ENCODE measurements at places on chromosomes 5 and 9.

DNA sequence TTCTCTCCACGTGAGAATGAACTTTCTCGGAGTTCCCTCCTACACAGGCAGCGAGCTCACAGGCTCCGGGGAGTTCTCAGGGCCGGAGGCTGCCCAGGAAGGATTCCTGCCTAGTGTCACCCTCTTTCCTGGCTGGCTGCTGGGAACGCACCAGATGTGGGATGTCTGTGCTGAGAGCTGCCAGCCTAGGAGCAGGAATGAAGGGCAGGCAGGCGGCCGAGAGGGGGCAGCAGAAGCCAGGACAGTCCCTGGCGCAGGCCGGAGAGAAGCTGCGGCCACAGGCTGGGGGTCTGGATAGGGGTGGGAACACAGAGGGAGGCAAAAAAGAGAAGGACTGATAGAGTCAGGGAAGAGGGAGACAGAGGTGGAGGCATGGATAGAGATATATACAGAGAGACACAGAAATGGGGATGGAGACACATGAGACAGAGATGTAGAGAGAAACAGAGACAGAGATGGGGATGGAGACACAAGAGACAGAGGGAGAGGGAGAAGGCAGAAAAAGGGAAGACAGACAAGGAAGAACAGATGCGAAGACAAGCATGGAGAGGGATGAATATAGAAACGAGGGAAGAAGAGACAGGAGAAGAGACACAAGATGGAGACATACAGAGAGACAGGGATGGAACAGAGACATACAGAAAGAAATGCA is 25.3 kb upstream of the ENHO start:
- no peak for DNase-seq

- DNase-seq: no peak
These were observed 57.4 kb downstream of the ARHGEF37 start for GRCh38 chr5:149638546-149639241.

DNA sequence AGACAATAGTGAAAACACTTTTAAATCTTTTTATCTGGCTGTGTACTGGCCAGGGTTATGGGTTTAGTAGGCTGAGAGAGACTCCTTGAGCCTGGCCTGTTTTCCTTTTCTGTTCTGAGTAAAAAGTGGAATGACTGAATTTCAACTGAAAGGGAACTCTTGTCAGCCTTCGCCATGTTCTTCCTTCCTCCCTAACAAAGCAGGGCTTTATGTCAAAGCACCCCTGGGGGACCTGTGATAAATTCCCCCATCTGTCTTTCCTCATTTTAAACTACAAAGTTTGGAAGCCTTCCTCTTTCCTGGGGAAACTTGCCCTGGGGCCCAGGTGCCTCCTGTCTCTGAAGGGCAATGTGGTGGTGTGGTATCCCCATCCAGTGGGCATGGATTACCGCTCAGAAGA is 29.7 kb downstream of the LARP1 start:
- no peak for DNase-seq

DNA sequence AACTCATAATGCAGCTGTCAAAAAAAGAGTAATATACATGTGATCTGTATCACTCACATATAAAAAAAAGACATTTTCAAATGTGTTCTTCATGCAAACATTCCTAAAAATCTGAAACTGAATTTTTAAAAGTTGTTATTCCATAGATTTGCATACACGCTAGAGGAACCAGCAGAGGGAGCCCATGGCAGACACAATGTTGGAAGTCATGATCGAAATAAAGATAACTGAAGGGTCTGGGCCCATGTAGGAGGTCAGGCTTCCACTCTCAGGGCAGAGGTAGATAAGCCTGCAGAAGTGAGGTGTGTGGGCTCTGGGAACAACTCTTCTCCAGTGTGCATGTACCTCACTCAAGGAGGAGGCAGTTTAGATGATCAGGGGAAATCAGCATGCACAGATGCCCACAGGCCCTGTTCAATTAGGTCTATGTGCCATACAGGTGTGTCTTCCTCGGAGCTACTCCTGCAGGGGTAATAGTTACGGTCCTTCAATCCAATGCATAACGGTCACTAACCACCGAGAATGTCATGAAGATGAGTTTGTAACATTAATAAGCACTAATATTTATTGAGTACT is 208.6 kb downstream of the EPB41L4A start:
- no peak for DNase-seq

DNA sequence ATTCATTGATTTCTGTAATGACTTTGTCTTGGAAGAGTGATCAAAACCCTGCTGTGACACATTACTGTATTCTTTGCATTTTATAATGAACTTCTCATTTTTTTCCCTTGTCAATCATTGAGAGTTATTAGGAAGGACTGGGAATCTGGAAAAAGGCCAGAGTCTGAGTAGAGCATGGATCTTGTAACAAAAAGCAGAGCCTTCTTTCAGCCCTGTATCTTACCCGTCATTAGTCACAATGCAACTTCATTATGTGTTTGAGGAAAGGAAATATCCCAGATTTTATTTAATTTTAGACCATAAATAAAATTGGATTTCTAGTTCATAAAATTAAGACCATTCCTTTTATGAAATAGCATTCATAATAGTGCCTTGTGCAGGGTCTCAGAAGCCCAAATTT is 131.4 kb downstream of the ARHGEF28 start:
- DNase-seq: no peak

DNA sequence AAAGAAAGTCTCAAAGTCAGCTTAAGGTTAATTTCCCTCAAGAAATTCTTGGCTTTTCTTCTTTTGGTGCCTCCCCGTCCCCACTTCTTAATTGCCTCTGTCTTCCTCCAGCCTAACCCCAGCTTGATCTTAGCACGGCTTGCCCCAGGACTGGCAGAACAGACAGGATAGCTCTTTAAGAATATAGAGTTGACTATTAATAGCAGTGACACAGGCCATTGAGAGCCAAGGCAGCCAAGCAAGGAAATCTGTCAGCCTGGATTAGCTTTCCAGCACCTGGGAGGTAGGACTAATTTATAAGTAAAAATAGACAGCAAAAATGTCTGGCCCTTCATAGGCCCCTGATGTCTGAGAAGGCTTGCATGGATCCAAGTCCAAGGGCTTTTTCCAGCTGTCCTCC is 384.6 kb upstream of the SLC30A5 start:
- no peak for DNase-seq

DNA sequence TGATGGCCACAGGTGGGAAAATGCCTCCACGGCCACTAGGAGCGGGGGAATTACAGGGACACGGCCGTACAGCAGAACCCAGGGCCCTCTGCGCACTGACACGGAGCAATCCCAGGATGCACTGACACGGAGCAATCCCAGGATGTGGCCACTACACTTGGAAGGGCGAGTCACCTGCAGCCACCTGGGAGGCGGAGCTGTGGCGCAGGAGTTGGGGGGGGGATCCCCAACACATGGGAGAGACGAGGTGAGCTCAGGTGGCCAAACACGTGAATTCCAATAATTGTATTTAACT is 6.8 kb downstream of the CLPTM1L start:
- DNase-seq: no peak

GRCh38 chr9:37026113-37026930 is 7.7 kb downstream of the PAX5 start:
- DNase-seq: no peak

GRCh38 chr9:698276-698675 is 143.2 kb upstream of the DMRT1 start:
- no peak for DNase-seq

- no peak for DNase-seq
These were observed 124.8 kb upstream of the RAD23B start for GRCh38 chr9:107158321-107158720.

- no peak for DNase-seq
These were observed 31.4 kb upstream of the SPTLC1 start for GRCh38 chr9:92146610-92147009.

GRCh38 chr9:93053781-93054331 is 4.6 kb upstream of the SUSD3 start:
- no peak for DNase-seq

GRCh38 chr5:178116143-178116885 is 3.0 kb downstream of the N4BP3 start:
- DNase-seq: no peak

DNA sequence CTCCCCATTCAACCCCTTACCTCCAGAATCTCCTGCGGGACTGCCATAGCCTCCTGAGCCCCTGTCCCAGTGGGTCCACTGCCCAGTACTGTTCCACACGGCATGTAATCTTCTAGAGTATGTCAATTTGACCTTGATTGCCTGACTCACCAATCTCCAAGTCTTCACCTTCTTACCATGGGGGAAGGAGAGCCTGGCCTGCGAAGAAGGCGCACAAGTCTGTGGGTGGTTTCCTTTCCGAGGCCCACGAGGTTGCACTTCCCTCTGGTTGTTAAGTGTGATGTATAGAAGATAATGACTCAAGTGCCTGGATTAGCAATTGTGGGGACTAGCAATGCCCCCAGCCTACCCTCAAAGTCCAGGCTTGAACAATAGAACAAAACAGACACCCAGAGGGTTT is 8.1 kb upstream of the TENT4A start:
- DNase-seq: no peak

DNA sequence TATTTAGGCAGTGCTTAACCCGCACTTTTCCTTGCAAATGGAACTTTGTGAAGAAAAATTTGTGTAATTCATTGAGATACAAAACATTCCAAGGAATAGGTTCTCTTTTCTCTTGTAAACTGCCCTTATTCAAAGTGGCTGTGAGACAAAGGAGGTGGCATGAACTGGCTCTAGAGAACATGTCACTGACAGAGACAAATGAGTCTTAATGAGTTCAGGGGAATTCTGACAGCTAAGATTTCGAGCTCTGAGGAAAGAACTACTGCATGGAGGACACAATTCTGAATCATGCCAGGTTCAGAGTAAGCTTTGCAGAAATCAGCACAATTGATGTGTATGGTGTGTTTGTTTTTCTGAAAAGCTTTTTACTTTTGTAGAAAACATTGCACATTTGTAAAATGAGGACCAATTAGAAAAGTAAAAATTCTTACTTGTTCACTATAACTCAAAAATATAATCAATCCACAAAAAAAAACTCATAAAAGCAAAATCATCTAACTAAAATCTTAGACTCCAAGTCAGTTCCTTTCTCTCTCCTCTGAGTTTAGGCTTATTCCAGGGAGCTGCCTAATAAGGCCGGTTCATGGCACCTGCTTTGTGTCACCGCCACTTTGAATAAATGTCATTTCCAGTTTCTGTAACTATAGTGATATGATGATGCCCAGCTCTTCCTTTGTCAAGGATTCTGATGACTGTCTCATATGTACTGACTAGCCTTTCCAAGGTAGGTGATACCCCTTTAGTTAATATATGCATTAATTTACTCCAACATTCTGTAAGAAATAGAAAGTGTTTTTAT is 163.2 kb downstream of the HCN1 start:
- DNase-seq: no peak

DNA sequence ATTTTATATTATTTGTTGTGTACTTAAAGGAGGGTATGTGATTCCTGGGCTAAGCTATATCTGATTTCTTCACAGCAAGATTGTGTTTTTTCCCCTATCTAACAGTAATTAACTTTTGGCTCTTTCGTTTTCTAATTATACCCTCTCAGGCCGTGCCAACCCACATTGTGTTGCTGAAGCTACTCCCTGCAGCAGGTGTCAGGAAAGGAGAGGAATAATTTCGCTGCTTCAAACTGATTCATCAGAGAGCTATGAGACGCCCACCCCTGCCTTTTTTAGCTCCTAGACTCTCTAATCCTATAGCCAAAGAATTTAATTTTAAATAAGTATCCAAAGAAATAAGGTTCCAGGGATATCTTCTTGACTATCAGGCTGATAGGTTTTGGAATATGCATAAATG is 3.8 kb downstream of the CAVIN4 start:
- no peak for DNase-seq

- DNase-seq: no peak
These were observed 20.5 kb upstream of the JAK2 start for GRCh38 chr9:4964540-4964939.

- no peak for DNase-seq
These were observed 53.0 kb upstream of the SIMC1 start for GRCh38 chr5:176185133-176185733.

All from NCI-H2107 (cell line).